Activated CD8-positive, alpha-beta memory T cell treated with anti-CD3 and anti-CD28 coated beads, Interleukin-2, amount 50 U/mL, for 4 hours (primary cell): ENCODE measurements at places on chromosomes 3 and 15.

DNA sequence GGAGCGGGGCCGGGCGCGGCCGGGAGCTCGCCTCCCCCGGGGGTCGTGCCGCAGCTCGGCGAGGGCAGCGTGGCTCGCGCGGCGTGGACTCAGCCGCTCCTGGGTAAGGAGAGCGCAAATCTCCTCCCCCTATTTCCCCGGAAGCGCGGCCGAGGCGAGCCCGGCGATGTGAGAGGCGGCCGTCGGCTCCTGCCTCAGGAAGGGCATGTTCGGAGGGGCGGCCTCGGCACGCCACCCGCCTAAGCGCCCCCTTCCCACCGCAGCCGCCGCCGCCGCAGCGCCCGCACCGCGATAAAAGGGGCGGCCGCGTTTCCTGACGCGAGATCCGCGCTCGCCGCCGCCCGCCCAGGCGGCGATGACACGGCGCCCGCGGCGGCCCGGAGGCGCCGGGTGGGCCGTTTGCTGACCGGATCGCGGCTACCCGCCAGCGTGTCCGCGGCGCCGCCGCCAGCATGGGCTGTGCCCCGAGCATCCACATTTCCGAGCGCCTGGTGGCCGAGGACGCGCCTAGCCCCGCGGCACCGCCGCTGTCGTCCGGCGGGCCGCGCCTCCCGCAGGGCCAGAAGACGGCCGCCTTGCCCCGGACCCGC, at the start of gene PDE8A:
Gene PDE8A, plus strand, starts transcription at position 146 of the 590 bp plus-strand sequence. Its CDS starts 307 bp downstream, at position 453.
- no peak for DNase-seq

GRCh38 chr15:58189148-58189811, 51.1 kb downstream of the AQP9 start:
- no peak for DNase-seq

GRCh38 chr3:190227064-190227463, 95.2 kb downstream of the CLDN1 start:
- no peak for DNase-seq

- DNase-seq = no peak
Observed at GRCh38 chr15:51849860-51850259, 20.4 kb downstream of the TMOD3 start.

- DNase-seq = no peak
Observed at GRCh38 chr3:187252311-187252710, 39.2 kb downstream of the MASP1 start.

GRCh38 chr3:171192176-171192854, 165.8 kb upstream of the SLC2A2 start:
- DNase-seq = no peak

DNA sequence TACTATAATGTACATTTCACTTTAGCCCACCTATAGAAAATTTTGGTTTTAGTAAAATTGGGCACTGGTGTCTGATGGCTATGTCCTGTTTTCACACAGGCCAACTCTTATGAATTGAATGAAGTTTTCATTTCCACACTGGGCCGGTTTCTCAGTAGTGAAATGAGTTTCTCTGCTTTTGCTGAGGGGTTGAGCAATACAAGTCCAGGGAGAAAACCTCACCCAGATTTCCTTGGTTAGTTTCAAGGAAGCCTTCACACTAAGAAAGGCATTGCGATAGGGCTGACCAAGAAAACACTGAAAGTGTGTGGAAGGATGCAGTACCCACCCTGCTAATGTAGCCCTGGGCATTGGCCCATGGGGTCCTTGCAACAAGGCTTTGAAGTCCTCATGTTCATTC, 331.5 kb upstream of the CFAP20DC start:
- no peak for DNase-seq

DNA sequence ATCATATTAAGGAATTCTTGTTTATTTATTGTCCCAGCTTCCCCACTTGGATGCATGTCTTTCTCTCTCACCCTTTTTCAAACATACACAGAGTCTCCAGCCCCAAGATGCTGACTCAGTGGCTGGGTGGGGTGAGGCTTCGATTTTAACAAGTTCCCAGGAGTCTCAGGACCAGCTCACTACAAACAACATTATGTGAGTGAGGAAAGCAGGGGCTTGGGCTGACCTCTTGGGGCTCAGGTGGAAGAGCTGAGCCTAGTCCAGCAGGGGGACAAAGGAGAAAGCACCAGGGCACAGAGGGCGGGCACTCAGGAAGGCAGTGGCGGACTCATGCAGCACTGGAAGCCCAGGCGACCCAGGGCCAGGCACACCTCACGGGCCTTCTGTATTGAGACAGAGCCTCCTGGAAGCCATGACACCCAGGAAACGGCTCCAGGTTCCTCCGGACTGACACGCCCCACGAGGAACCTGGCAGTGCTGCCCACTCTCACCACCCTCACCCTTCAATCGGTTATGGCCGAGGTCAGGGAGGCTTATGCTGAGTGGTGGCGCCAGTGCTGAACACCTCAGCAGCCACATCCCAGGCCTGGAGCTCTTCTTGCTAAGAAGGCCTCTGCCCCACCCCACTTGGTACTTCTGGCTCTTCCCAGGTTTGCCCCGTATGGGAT, 97.4 kb downstream of the LRIG1 start:
- no peak for DNase-seq
